ENCODE measurements at places on chromosomes 6 and 20.
A peak's percentile ranks its signal among the peaks of the same experiment; 100 is the strongest.

GRCh38 chr20:53013847-53014246 is 41.7 kb downstream of the TSHZ2 start:
- no peak for DNase-seq

DNA sequence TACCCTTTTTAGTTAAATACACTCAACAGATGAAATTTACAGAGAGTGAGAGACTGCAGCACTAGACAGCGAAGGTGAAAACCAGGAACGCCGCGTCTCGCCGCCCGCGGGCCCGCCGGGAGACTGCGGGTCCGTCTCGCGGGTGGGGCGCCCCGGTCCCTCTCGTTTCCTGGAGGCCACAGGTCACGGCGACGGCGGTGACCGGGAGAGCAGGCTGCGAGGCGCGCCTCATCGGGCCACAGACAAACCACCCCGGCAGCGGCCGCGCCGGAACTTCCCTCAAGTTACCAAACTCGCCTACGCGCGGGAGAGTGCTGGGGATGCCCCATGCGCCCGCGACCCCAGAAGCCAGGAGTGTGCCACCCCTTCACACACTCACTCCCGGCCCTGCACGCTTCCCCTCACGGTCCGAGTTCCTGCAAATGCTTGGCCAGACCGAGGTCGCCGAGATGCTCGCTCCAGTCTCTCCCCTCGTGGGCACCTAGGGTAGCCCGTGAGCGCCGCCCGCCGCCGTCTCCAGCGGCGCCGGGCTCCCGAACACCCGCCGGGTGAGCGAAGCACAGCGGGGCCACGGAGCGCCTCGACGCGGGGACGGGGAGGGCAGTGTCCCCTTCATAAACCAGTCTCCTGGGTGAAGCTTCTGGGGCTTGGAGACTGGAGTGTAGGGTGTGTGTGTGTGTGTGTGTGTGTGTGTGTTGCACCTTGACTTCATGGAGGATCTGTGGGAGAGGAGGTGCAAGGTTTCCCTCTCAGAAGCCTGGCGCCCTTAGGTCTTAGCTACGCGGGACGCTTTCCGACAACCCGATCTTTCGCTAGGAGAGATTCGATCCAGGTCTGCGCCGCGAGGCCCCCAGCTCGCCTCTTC is 1.4 kb downstream of the BACH2 start:
- DNase-seq: peak; percentile 86

GRCh38 chr6:136609873-136610706 is 59.9 kb upstream of the MAP7 start:
- DNase-seq: no peak

- DNase-seq: no peak
Observed at GRCh38 chr20:31908424-31908823, 38.0 kb downstream of the TTLL9 start.

DNA sequence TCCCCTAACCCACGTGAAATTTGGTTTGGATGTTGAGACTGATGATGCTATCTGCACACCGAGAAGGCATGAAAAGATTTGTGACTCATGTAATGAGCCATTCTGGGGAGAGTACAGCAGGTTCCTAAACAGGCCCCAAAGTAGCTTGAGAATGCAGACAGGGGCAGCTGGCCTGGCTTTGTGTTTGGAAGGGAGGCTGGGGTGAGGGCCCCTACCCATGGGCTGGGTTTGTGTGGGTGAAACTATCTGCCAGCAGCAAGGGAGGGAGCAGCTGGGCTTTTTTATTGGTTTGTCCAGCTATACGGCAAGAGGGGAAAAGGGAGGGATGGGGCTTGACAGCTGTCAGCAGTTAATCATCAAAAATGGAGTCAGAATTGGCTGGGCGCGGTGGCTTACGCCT is 87.0 kb upstream of the RNF24 start:
- DNase-seq: no peak

DNA sequence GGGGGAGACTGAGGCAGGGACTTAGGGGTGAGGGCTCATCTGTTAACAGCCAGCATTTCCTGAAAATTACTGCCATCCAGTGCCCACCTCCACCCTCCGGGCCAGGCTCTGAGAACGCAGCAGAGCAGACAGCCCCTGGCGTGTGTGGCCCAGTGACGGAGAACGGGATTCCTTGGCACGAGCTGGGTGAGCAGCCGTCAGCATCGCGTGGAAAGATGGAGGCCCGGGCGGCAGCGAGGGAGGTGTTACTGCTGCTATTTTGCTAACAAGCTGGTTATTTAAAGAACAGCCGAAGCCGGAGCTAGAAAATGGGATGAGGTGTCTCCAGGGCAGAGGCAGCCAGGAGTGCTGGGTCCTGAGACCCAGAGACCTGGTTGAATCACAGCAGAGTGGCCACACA is 62.7 kb downstream of the DLGAP4 start:
- DNase-seq: no peak

- DNase-seq: no peak
Observed at GRCh38 chr20:43183536-43184070, 6.1 kb downstream of the PTPRT start.

DNA sequence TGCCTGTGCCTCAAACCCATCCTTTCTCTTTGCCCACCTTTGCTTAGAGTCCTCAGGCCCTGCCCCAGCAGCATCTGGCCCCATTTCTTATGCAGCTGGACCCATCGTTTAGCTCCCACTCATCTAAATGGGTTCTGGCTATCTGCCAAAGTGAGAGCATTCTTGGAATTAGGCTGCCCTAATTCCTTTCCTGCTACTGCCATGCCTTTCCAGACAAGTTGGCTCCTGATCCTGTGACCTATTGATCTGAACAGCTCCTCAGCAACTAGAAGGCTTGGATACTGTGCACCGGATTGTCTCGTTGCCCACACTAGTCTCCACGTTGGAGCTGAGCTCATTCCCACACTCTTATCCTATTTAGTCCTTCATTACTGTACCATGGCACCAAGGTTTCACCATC is 22.9 kb downstream of the DZANK1 start:
- no peak for DNase-seq

GRCh38 chr6:26217714-26218075 is 130.5 kb downstream of the HFE start:
- DNase-seq: no peak

GRCh38 chr6:135183532-135184440 is 2.7 kb downstream of the MYB start:
- peak; percentile 84 for DNase-seq

DNA sequence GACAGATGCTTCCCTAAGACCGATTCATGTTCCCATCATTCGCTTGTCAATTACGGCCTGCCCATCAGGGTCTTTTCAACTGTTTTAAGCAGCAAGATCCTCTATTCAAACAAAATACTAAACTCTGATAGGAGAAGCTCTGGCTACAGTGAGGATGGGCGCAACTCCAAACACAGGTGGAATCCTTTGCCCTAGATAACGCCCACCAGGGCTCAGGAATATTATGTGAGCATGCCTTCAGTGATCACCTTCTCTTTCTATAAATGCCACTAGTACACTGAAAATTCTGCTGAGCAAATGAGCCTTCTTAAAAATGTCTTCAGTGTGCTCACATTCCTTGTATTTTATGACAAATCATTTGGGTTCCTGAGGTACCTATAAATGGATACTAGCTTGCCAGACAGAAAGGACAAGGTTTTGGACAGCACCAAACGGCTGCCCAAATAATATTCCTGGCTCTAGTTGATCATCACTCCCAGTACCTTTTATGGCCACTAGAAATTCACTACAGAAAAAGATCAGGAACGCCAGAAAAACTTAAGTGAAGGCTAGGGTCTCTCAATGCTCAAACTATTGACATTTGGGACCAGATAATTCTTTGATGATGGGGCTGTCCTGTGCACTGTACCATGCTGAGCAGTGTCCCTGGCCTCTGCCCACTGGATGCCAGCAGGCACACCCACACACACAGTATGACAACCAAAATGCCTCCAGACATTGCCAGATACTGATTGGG is 13.1 kb downstream of the ZNF217 start:
- DNase-seq: no peak

GRCh38 chr20:14142171-14142570 is 146.9 kb downstream of the MACROD2 start:
- DNase-seq: no peak

- no peak for DNase-seq
Observed at GRCh38 chr20:44959082-44959637, 1.0 kb downstream of the TOMM34 start.

DNA sequence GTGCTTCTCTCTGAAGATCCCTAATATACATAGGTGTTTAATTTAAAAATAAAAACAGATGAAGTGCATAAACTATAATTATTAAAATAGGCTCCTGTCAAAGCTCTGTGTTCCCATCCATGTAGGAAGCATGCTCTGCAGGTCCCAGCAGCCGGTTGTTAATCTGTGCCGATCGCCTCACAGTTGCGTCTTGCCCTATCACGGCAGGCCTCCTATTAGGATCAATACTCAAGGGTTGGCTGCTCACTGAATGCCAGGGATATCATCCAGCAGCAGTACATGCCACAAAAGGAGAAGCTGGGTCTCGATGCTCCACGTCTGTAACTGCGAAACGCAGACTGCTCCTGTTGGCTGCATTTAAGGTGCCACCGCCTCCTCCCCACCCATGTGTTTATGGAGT is 369.8 kb downstream of the CDH4 start:
- no peak for DNase-seq

DNA sequence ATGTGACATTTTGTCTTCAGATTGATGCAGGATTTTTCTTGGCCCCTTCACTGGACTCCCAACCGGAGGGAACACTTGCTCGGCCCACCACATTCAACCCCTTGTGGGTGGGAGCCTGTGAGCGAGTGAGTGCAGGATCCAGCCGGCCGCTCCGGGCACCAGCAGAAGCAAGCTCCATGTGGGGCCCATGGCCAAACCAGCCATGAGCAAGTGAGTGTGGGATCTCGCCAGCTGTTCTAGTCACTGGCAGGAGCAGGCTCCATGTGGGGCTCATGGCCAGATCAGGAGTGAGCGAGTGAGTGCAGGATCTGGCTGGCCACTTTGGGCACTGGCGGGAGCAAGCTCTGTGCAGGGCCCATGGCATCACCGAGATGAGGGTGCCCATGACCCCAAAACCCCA is 42.6 kb downstream of the OSTM1 start:
- no peak for DNase-seq

DNA sequence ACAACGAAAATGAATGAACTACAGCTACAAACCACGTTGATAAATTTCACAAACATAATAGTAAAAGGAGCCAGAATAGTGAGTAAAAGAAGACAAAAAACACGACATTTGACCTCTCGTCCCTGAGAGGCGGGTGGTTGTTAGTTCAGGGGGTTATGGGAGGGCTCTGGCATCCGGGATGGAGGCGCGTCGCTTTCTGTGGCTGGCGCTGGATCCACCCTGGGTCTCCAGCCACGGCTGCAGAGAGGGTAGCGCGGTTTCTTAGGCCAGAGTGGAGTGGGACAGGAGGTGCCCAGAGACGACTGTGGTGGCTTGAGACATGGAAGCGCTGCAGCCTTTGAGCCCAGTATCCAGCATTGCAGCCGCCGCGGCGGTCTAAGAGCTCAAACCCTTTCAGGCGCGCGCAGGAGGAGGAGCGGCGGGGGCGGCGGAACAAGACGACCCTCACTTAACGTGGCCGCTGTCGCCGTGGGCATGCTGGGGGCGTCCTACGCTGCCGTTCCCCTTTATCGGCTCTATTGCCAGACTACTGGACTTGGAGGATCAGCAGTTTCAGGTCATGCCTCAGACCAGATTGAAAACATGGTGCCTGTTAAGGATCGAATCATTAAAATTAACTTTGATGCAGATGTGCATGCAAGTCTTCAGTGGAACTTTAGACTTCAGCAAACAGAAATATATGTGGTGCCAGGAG is 3.7 kb upstream of the ZSCAN23 start:
- peak; percentile 28 for DNase-seq

- DNase-seq: no peak
Observed at GRCh38 chr6:131470534-131470933, 102.5 kb upstream of the ARG1 start.

GRCh38 chr20:38217791-38218565 is 42.6 kb downstream of the KIAA1755 start:
- no peak for DNase-seq

- no peak for DNase-seq
Observed at GRCh38 chr6:52662031-52662430, 8.9 kb upstream of the TMEM14A start.

DNA sequence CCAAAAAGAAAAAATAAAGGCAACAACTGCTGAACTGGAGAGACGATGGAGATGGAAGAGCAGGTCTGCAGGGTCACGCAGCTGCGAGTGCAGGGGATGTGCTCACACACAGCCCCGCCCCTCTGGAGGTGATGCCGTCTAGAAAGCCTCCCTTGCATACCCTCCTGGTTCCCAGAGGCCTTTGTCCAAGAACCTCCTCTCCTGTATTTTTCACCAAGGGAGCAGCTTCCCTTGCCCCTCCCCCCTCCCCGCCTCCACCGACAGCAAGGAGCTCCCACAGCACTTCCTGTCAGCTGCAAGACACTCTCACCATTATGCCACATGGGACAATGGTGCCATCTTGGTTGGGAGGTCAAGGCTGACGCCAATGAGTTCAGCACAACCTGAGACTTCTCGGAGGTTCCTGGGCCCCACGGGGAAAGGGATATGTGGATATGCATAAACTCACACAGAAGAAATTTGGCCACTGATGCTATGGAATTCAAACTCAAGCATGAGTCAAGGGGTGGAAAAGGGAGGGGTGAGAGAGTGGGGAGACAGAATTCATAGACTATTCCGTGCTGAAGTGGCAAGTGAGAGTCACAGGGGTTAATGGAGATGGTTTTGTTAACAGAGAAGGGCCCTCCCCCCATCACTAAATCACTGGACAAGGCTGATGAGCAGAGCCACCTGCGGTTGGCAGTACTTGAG is 132.9 kb downstream of the SCML4 start:
- no peak for DNase-seq

GRCh38 chr6:106476331-106477105 is 116.0 kb downstream of the CRYBG1 start:
- DNase-seq: no peak

DNA sequence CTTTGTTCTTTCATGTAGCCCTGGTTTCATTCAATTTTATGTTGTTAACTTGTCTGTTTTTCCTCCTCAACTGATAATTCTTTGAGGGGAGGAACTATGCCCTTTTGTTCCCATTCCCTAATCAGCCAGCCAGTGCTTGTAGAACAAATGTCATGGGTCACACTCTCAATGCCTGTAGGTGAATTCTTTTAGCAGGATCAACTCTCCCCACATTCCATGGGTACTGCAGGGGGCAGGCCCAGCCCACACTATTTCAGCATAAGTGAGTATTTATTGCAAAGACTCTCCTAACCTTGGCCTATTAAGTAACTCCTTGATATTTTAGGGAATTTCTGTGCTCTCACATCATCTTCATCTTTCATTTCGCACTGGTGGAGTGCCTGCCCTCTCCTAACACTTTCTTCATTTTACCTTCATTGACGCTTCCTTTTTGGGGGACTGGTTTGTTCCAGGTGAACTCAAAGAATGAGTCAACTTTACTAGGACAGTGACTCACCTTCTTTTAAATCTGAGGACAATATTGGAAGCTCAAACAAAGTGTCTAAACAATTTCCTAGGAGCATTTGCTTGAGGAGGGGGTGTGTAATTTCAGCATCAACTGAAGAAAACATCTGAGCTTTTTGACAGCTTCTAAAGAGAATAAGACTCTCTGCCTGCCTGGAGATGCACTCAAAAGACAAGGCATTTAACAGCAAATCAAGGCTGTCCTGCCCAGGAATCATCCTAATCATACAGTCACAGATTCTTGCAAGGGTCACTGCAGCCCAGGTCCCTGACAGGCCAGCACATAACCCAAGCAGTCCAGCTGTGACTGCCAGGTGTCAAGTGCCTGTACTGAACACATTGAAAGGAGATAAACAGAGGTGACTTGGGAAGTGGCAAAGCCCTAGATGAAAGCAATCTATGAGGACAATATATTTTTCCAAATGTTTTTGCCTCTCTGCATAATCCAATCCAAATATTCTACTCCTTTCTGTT is 263.9 kb upstream of the PRND start:
- no peak for DNase-seq

GRCh38 chr20:31861135-31861384 is 9.3 kb downstream of the DUSP15 start:
- no peak for DNase-seq
